ENCODE measurements at places on chromosomes 5 and 9.

DNA sequence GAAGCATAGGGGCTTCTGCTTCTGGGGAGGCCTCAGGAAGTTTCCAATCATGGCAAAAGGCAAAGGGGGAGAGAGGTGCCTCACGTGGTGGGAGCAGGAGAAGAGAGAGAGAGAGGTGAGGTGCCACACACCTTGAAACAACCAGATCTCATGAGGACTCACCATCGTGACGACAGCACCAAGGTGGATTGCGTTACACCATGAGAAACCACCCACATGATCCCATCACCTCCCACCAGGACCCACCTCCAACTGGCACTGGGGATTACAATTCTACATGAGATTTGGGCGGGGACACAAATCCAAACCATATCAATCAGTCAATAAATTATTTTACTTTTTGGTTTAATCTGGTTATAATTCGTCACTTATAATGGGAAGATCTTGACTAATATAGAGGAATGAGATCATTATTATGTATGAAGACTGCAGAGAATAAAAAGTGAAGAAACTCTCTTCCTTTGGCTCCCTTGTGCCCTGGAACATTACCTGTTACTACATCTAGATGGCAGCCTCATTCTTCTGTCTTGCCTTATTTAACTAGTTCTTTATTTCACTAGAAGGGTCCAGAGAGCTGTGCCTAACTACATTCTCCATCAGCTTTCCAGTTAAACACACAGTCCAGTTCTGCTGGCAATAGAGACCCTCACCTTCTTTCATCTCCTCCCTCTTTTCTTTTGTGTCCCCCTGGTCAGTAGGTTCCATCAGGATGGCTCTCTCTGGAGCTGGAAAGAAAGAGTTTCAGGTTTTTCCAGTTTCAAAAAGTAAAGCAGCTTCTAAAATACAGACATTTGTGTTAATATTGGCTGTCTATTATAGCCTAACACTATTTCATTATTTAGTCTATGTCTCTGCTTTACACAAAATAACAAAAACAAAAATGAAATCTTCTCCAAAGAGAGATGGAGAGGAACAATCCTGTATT lies 21.7 kb upstream of the SPINK7 start:
- no peak for DNase-seq

- DNase-seq: no peak
These were observed 543 bp upstream of the DNM1 start for GRCh38 chr9:128202648-128203023.

DNA sequence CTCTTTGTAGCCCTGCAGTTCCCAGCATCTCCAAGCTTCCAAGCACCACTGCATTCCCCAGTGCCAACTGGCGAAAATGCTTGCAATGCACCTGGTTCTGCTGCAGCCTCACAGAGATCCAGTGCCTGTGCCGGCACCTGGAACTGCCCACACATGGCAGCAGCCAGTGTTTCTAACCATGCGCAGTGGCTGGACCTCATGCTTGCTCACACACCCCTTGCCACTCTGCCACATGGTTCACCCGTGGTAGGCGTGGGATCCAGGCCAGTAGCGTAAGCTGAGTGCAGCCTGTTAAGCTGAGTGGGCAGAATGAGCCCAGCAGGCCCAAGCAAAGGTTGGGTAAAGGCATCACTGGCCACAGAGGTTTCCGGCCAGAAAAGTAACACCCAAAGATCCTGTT lies 214.1 kb upstream of the VLDLR start:
- no peak for DNase-seq

- no peak for DNase-seq
These were observed 1.2 kb upstream of the AOPEP start for GRCh38 chr9:94725293-94725692.

All from activated CD8-positive, alpha-beta memory T cell treated with anti-CD3 and anti-CD28 coated beads for 4 hours (primary cell).